Stimulated activated CD8-positive, alpha-beta memory T cell treated with anti-CD3 and anti-CD28 coated beads, Interleukin-4, amount 100 ng/mL, for 1 hour (primary cell): ENCODE measurements at places on chromosomes 11 and 22.

GRCh38 chr11:32888805-32889204 lies 3.8 kb upstream of the QSER1 start:
- no peak for DNase-seq

- DNase-seq = no peak
These were observed 247.0 kb upstream of the SORL1-AS1 start for GRCh38 chr11:121699801-121700200.

DNA sequence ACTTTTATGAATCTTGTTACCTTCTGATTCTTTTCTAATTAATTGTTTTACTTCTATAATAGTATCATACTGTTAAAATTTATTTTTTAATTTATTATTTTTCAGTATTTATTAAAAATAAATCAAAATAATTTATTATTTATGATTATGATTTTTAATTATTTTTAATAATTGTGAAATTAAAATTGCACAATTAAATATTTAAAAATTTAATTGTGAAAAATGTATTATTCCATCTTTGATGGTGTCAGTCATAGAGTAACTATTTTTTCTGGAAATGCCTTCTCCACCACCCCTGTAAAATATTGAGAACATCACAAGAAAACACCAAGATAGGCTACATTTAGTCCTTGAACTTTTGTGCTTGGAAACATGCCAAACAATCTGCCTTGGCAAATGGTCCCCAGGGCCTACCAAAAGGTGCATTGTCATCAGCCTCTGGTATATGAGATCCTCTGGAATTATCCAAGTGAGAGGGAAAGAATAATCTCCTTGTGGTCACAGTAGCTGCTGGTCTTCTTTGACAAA lies at the start of gene OR8H2:
Gene OR8H2, plus strand, starts transcription at position 478 of the 528 bp plus-strand sequence. CDS start 1,356 bp downstream, outside the sequence.
- no peak for DNase-seq

DNA sequence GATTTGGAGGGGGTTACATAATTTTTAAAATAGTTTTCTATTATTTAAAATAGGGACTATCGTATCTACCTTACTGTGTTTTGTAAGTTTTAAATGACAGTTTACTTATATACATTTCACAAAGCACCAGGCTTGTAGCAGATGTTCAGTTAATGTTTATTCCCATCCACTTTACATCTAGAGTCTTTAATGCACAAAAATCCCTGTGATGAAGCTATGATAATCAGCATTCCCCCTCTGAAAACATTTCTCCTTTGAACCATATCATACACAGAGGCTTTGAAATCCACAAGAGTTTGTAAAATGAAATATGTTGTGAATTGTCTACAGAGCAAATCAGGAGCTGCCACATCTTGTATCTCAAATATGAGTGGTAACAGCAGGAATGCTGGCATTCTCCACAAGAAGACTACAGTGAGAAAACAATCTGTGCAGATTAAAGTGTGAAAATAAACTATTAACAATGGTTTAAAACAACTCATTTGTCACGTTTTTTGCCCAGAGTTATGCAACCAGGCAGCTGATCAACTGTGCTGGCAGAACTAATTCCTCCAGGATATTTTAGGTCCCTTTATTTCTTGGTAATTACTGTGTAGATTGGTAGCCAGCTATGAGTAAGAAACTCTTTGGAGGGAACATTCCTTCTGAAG lies 699.1 kb upstream of the ARHGAP42 start:
- no peak for DNase-seq

DNA sequence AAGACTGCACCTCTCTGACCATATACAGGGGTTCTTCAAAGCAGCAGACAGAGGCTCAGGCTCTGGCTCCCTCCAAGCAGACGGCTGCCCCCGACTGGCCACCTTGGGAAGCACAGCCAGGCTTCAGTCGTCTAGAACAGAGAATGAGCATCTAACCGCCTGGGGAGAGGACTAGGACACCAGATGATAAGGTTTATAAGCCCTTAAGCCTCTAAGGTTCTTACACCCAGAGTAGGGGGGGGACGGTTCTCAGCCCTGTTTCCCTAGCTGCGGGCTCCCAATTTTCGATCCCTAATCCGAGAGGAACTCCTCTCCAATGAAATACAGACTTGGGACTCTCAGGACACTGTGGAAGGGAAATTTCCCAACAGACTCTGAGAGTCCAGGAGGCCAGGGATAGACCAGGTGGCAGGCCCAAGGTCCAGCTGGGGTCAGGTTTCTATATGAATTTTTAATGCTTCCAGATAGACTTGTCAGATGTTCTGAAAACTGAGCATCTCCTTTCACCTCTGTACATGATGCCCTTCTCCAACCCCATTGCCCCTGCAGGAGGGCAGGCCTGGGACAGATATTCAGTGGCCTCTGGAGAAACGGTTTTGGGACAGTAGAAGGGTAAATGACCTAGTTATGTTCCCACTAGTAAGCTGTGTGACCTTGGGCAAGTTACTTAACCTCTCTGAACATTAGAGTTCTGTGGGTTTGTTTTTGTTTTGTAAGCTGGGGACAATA lies 20.2 kb downstream of the RTN4RL2 start:
- DNase-seq = no peak

- DNase-seq = no peak
These were observed 16.3 kb upstream of the ARFGAP3 start for GRCh38 chr22:42873356-42873755.

GRCh38 chr11:99065121-99065520 lies 44.4 kb downstream of the CNTN5 start:
- DNase-seq = no peak

DNA sequence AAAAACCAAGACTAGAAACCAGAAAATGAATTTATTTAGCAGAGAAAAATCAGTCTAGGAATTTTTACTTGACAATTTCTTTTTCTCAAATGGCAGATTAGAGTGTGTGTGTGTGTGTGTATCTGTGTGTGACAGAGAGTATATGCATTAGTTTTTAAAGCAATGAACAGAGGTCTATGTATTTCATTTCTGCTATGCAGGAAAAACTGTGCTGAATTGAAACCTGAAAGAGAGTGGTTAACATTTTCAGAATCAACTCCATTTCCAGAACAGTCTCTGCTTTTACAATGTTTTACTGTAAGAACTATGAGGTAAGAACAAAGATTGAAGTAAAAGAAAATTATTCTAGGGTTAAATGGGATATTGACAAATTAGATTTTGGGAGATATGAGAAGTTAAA lies 114.8 kb downstream of the GRM5 start:
- DNase-seq = no peak

GRCh38 chr11:130653838-130654636 lies 205.6 kb downstream of the ADAMTS15 start:
- no peak for DNase-seq

- DNase-seq = peak; percentile 77
These were observed 48.5 kb downstream of the APOL1 start for GRCh38 chr22:36301384-36301828.

- no peak for DNase-seq
These were observed 107.0 kb downstream of the MSANTD4 start for GRCh38 chr11:105915021-105915420.

DNA sequence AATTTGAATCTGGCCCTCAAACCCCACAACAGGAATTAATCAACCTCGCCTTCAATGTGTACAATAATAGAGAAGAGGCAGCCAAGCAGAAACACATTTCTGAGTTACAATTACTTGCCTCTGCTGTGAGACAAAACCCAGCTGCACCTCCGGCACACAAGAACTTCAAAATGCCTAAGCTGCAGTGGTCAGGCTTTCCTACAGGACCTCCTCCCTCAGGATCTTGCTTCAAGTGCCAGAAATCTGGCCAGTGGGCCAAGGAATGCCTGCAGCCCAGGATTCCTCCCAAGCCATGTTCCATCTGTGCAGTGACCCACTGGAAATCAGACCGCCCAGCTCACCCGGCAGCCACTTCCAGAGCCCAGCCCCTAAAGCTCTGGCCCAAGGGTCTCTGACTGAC lies 3.4 kb upstream of the NDUFC2 start:
- DNase-seq = no peak

- DNase-seq = no peak
These were observed at the start of gene NOX4 for GRCh38 chr11:89490981-89491690. TSS of gene NOX4 (minus strand) at chr11:89491375. CDS start at chr11:89491246, 129 bp downstream.

GRCh38 chr11:27183672-27184457 lies 143.2 kb downstream of the BBOX1 start:
- no peak for DNase-seq

- DNase-seq = no peak
These were observed 127.2 kb downstream of the ST3GAL4 start for GRCh38 chr11:126482586-126483108.

- DNase-seq = no peak
These were observed 86.1 kb upstream of the ARHGAP42 start for GRCh38 chr11:100600941-100601340.

DNA sequence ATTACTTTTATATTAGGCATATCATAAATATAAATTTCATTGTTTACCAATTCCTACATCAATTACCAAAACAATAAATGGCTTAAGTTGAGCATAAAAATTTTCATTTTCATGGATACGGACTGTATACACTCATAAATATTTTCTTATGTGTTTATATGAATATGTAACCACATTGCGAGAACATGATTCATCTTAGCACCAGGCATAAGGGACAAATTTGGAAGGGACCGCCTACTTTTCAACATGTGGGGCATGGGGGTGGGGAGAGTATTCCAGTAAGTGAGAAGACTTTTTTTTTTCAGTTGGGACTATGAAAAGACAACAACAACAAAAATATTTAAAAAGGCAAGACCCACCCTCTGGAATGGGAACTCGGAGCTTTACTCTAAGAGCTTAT lies 296.1 kb downstream of the RAB38 start:
- no peak for DNase-seq

DNA sequence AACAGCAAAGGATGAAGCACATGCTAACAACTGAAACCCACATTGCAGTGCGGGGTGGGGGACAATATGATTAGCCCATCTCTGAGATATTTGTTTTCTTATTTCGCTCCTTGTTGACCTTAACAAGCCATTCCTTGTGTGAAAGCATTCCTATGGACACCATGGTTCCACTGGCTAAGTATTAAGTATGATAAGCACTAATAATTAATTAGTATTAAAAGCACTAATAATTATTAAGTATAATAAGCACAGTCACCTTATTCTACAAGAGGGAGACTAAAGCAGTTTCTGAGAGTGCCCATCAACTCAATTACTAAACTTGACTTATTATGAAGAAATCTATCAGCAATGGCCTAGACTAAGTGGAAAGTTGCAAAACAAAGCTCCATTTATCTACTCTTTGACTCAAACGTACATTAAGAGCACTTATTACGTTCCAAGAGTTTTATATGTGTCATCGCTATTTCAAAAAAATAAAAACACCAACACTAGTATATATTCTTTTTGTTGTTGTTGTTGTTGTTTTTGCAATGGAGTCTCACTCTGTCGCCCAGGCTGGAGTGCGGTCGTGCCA lies 65.3 kb downstream of the RBFOX2 start:
- no peak for DNase-seq

GRCh38 chr11:62601122-62601371 lies 618 bp downstream of the MTA2 start:
- no peak for DNase-seq

GRCh38 chr22:44544816-44545433 lies 46.9 kb upstream of the RTL6 start:
- DNase-seq = no peak

GRCh38 chr11:57424792-57425564 lies 1.9 kb downstream of the SLC43A3 start:
- DNase-seq = peak; percentile 74

- DNase-seq = no peak
These were observed 1077.3 kb downstream of the NTM start for GRCh38 chr11:132447761-132448160.

- DNase-seq = no peak
These were observed 56.8 kb downstream of the EMSY start for GRCh38 chr11:76501526-76502202.

DNA sequence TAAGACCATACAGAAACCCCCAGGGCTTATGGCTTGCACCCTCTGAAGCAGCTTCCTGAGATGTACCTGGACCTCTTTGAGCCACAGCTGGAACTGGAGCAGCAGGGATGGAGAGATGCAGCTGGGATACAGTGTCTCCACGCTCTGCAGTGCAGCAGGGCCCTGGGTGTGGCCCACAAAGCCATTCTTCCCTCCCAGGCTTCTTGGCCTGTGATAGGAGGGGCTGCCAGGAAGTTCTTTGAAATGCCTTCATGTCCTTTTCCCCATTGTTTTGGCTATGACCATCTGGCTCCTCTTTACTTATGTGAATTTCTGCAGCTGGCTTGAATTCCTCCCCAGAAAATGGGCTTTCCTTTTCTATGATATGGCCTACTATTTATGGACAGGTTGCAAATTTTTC lies 37.1 kb upstream of the RAB38 start:
- no peak for DNase-seq

GRCh38 chr11:11230802-11231562 lies 122.1 kb downstream of the CSNK2A3 start:
- no peak for DNase-seq

- DNase-seq = no peak
These were observed 64.2 kb downstream of the MICAL2 start for GRCh38 chr11:12174477-12175143.

DNA sequence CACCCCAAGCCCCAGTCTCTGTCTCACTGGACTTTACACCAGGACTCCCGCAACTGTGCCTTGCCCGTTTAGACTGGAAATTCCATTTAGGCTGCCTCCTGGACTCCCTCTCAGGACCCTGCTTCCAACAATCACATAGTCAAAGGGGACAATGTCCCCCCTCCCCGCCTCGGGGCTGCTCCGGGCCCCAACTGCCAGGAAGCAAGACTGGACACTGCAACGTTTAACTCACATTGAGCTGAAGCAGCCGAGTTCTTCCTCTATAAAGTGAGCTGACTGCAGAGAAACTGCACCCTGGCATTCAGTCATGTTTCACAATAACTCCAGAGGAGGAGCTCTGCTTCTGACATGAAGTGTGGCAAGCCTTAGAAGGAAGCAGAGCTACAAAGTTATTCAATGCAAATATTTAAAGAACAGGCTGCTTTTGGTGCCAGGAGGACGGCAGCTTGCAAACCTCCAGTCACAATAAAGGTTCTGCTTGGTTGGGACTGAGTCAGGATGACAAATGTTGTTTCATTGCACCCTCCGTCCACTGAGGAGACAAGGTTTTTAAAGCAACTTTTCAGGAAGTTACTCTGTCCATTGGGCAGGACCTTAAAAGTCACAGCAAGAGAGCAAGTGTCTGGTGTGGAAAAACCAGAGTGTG lies 19.9 kb downstream of the PACSIN2 start:
- no peak for DNase-seq

- DNase-seq = no peak
These were observed 154.4 kb downstream of the FEZ1 start for GRCh38 chr11:125341676-125342075.

DNA sequence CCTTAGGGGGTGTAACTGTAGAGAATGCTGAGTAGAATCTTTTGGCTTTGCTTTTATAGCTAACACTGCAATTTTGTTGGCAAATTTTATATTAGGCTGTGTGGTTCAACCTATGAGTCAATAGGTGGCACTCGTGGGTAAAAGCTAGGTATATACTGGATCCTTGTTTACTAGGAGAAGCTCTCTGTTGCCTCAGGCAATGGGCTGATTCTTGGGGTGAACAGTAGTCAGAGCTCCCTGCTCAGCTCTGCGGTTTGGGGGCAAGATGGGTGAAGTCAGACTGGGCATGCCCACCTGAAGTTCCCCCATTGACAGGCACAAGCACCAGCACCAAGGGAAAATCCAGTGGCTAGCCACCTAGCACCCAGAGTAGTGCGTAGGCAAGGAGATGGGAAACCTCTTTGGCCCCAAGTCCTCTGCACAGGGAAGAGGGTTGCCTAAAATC lies 238.7 kb downstream of the FAM181B start:
- DNase-seq = no peak
